Activated CD4-positive, alpha-beta T cell treated with anti-CD3 and anti-CD28 coated beads, Interleukin-2, amount 10 ng/mL, durations not matched to agents 7 days and 5 days (primary cell): ENCODE measurements at places on chromosomes 7 and 10. TPM values are rescaled to one million over a fixed set of nuclear protein-coding genes. Genes with fewer than 3 reads are reported as not detected.

DNA sequence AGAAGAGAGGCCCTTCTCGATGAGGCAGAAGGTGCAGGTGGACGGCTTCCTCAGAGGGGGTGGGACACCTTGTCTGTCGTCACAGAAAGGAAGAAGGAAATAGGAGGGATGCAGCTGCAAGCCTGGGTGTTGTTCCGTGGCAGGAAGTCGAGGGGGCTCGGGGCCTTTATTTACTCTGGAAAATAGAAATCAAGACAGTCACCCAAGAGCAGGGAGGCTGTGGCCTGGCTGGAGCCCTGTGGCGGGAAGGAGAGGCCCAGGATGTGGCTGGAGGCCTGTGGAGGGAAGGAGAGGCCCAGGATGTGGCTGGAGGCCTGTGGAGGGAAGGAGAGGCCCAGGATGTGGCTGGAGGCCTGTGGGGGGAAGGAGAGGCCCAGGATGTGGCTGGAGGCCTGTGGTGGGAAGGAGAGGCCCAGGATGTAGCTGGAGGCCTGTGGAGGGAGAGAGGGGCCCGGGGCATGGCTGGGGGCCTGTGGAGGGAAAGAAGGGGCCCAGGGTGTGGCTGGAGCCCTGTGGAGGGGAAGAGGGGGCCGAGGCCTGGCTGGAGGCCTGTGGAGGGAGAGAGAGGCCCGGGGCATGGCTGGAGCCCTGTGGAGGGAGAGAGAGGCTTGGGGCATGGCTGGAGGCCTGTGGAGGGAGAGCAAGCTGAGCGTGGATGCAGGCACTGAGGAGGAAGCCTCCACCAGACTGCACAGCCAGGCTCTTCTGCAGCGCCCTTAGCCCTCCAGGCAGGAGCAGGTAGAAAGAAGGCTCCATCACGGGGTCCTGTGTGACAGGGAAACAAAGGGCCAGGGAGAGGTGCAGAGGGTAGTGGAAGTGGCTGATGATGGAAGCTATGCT lies 97.3 kb upstream of the SFMBT2 start:
- peak overlapping the region; percentile 86 for H3K27ac ChIP-seq
- peak overlapping the region; percentile 1 for H3K4me3 ChIP-seq
- H3K4me1 ChIP-seq, result peaks cover 59% of the 10 kb centered on the region

DNA sequence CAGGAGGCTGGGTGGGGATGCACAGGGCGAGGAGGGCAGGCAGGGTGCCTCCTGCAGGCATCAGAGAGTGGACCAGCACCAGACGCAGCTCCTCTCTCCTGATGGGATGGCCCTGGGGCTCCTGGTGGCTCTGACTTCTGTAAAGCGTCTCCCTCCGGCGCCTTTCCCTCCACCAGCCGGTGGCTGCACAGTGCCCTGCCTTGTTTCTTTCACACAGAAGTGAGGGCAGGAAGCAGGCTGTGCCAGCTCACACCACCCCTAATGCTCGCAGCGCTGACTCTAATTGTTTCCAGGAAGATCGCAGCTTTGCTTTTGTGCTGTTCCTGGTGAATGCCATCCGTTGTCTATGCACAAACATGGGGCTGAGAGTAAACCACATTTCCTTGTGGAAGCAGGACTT lies 152.3 kb upstream of the LANCL2 start:
- no peak overlapping the region for H3K27ac ChIP-seq
- H3K4me1 ChIP-seq, result no peaks in the 10 kb centered on the region
- peaks cover 1% of the 10 kb centered on the region for H3K27me3 ChIP-seq

GRCh38 chr7:92276460-92276864 lies 30.7 kb downstream of the ANKIB1 start:
- H3K27ac ChIP-seq, result no peak overlapping the region
- no peaks in the 10 kb centered on the region for H3K27me3 ChIP-seq
- no peak for DNase-seq
- peaks cover 38% of the 10 kb centered on the region for H3K36me3 ChIP-seq
- peaks cover 1% of the 10 kb centered on the region for H3K4me1 ChIP-seq

DNA sequence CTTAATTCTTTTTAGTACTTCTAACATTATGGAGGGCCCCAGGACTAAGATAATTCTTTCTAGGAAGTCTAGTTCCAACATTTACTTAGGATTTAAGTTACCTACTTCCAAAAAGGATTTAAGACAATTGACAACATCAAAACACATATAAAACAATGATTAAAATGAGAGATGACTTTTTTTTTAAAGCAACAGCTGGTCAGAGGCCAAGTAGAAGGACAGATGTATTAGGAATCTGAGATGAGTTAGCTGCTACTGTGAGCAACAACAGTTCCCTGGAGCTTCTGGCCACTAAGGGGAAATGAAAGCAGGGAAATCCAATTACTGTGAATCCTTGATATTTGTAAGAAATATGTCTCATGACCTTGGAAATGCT lies 222.3 kb downstream of the PHTF2 start:
- H3K4me3 ChIP-seq, result no peak overlapping the region
- H3K4me1 ChIP-seq, result peaks cover 10% of the 10 kb centered on the region
- peaks cover 42% of the 10 kb centered on the region for H3K27me3 ChIP-seq
- DNase-seq, result no peak
- H3K36me3 ChIP-seq, result no peaks in the 10 kb centered on the region

PRKAG2 gene
- 27.5 TPM for total RNA-seq

- peaks cover 9% of the 10 kb centered on the region for H3K4me1 ChIP-seq
- H3K36me3 ChIP-seq, result no peaks in the 10 kb centered on the region
- no peak overlapping the region for H3K27ac ChIP-seq
- DNase-seq, result no peak
- peaks cover 18% of the 10 kb centered on the region for H3K27me3 ChIP-seq
- no peak overlapping the region for H3K4me3 ChIP-seq
Observed at GRCh38 chr7:22441157-22441556, 58.8 kb downstream of the STEAP1B start.

ANXA7 gene
- 83.0 TPM for total RNA-seq

MICU1 gene
- 27.3 TPM for total RNA-seq

- no peaks in the 10 kb centered on the region for H3K4me1 ChIP-seq
- DNase-seq, result no peak
- H3K27me3 ChIP-seq, result no peaks in the 10 kb centered on the region
- no peak overlapping the region for H3K4me3 ChIP-seq
Observed at GRCh38 chr10:119908166-119908565, 15.6 kb downstream of the SEC23IP start.

DNA sequence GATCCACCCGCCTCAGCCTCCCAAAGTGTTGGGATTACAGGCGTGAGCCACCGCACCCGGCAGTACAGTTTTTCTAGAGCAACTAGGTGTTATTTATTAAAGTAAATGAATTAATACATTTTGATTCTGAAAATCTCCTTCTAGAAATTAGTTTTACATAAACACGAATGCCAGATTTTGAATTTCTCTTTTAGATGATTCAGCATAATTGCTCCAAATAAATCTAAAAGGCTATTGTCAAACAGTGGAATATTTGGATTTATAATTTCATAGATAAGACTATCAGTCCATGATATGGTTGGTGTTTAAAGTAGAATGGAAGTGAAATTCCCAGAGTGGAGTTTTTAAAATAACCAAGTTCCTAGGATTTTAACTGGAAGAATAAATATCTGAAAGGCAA lies 1.5 kb upstream of the PHF14 start:
- peaks cover 13% of the 10 kb centered on the region for H3K27me3 ChIP-seq
- no peak for DNase-seq
- H3K36me3 ChIP-seq, result peaks cover 26% of the 10 kb centered on the region
- H3K4me3 ChIP-seq, result peak overlapping the region; percentile 92
- H3K27ac ChIP-seq, result no peak overlapping the region
- peaks cover 42% of the 10 kb centered on the region for H3K4me1 ChIP-seq

DNA sequence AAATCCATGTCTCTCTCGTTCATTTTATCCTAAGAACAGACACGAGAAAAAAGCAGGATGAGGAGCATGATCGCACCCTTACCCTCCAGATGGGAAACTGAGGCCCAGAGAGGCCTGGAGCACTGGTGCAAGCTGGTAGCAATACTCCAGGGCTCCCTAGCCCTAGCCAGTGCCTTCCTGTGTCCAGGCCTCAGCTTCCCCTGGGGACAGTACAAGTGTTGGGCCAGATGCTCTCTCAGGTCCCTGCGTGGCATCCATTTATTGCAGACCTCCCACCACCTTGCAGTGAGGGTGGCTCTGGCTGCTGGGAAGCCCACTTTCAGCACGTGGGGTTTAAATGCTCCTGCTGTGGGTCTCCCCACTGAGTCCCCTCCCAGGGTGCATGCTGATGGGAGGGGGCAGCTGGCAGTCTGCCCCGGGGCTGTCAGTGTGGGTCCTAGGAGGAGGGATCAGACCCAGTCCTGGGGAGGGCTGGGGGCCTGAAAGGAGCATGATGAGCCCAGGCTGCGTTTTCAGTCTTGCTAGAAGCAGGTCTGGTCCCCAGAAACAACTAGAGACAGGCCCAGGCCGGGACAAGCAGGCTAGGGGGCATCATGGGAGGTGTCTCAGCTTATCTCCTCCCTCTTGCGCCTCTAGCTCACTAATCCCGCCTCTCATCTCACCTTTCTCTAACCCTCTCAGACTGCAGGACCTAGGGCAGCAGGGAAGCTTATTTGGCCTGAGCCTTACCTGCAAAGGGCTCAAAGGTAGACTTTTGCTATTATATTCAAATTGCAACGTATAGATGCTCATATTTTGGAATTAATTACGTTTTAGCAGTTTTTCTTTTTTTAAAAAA lies 662 bp upstream of the PPIF start:
- H3K27me3 ChIP-seq, result no peaks in the 10 kb centered on the region
- DNase-seq, result no peak
- H3K4me3 ChIP-seq, result peak overlapping the region; percentile 84

DNA sequence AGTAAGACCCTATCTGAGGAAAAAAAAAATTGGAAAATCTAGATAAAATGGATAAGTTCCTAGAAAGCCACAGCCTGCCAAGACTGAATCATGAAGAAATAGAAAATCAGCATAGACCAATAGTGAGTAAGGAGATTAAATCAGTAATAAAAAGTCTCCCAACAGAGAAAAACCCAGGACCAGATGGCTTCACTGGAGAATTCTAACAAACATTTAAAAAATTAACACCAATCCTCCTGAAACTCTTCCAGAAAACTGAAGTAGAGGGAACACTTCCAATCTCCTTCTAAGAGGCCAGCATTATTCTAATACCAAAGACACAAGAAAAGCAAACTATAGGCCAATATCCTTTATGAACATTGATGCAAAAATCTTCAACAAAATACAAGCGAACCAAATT lies 8.8 kb upstream of the LIMK1 start:
- no peaks in the 10 kb centered on the region for H3K4me1 ChIP-seq
- H3K27me3 ChIP-seq, result peaks cover 4% of the 10 kb centered on the region
- DNase-seq, result no peak
- no peak overlapping the region for H3K27ac ChIP-seq

KCNK18 gene
- total RNA-seq, result not detected

DNA sequence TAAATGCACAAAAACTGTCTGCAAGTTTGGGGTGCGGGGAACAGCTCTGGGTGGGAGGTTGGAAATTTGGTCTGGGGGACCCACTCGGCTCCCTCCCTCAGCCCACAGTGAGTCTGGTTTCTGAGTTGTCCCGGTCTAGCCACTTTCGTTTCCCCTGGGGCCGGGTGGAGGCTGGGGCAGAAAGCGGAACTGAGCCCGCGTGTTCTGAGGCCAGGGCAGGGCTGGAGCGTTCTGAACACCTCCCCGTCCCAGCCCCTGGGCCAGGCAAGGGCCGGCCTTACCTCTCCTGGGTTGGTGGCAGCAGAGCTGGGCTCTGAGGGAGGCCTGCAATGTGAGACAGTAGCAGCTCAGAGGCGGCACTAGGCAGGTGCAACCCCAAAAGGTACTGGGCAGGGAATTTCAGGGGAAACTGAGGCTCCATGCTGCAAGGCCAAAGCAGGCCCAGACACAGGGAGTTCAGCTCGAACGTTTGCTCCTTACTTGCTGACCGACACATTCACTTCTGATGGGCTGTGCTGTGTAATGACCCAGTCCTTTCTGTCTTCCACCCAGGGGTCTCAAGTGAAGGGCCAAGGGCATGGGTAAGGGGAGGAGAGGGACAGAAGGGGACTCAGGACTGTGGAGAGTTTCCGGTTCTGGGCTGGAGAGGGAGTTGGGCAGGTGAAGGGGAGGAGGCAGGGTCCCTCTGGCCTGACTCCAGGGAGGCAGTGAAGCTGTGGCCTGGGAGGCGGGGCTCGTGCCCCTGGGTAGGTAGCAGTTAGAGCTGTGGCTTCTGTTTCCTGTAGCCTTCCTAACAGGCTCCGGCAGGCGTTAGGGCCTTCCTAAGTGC lies 3.0 kb downstream of the IRF5 start:
- peak; percentile 30 for DNase-seq
- peak overlapping the region; percentile 55 for H3K4me3 ChIP-seq
- peaks cover 34% of the 10 kb centered on the region for H3K4me1 ChIP-seq
- peaks cover 17% of the 10 kb centered on the region for H3K27me3 ChIP-seq

GRCh38 chr10:34795334-34795733 lies 19.8 kb downstream of the PARD3 start:
- H3K27me3 ChIP-seq, result no peaks in the 10 kb centered on the region
- no peak overlapping the region for H3K4me3 ChIP-seq
- H3K27ac ChIP-seq, result no peak overlapping the region

AKAP9 gene
- 39.3 TPM for total RNA-seq

DNA sequence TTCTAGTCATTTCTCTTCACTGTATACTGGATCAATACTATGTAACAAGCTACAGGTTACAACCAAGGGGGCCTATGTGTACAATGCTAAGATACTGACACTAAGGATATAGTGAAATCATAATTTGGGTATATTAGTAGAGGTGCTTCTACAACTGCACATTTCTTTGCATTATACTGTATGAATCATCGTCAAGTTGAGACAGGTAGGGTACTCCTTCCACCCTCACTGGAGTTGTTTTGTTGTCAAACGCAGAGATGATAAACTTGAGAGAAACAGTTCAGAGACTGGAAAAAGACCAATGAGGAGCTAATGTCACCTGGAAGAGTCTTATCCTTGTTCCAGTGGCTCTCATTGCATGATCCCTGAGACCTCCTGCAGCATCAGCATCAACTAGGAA lies 208.2 kb upstream of the PRPS1L1 start:
- no peak for DNase-seq
- H3K4me3 ChIP-seq, result no peak overlapping the region
- no peaks in the 10 kb centered on the region for H3K27me3 ChIP-seq
- no peaks in the 10 kb centered on the region for H3K36me3 ChIP-seq

GRCh38 chr7:55072251-55072650 lies 53.4 kb downstream of the EGFR start:
- peaks cover 21% of the 10 kb centered on the region for H3K27me3 ChIP-seq
- H3K4me1 ChIP-seq, result peaks cover 13% of the 10 kb centered on the region
- DNase-seq, result no peak
- H3K36me3 ChIP-seq, result no peaks in the 10 kb centered on the region

GRCh38 chr7:137015015-137015414 lies 146.6 kb downstream of the CHRM2 start:
- no peaks in the 10 kb centered on the region for H3K36me3 ChIP-seq
- DNase-seq, result no peak
- no peak overlapping the region for H3K27ac ChIP-seq
- H3K27me3 ChIP-seq, result no peaks in the 10 kb centered on the region
